ENCODE measurements at places on chromosomes 3 and 15.

DNA sequence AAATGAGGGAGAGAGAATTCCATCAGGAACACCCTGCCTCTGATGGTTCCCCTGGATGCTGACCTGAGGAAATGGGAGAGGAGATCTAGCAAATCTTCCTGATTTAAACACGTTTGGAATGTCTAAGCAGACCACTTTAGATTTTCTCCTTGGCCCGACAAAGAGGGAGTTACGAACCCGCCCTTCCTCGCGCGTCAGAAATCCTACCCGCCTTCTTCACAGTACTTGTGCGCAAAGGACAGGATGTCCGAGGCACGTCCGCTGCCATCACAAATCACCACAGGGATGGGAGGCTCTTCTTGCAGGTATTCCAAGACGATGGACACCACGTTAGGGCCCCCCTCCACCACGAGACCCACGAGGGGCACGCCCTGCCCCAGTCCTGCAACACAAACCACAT lies 38.6 kb downstream of the TRPM1 start:
- DNase-seq, result no peak

DNA sequence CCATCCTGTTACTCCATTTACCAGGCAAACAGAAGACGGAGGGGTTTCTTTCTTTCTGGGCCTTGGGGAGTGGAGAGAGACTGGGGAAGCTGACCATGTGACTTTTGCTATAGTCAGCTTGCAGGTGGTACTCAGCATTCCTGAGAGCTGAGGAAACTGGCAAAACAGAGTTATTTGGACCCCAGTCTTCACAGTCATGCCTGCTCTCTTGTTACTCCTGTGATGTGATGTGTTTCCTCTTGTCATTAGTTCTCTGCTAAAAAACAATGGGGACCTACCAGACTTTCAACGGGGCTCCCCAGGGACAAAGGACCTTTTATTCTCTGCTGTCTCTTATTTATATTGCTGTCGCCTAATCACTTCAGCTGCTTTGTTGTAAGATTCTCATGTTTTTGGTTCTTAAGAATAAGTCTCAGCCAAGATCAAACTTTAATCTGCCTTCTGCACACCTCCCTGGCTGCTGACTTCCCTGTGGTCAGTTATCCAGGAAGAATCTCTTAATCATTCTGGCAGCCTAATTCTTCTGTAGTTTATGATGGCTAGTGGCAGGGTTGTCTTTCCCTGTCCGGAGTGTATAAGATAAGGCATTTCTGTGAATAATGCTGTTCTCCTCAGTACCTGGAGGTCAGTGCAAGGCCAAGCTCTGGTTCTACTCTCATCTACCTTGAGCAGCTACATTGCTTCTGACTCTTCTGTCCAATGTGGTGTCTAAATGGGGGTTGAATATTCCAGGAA lies 8.8 kb downstream of the STARD9 start:
- DNase-seq, result no peak

DNA sequence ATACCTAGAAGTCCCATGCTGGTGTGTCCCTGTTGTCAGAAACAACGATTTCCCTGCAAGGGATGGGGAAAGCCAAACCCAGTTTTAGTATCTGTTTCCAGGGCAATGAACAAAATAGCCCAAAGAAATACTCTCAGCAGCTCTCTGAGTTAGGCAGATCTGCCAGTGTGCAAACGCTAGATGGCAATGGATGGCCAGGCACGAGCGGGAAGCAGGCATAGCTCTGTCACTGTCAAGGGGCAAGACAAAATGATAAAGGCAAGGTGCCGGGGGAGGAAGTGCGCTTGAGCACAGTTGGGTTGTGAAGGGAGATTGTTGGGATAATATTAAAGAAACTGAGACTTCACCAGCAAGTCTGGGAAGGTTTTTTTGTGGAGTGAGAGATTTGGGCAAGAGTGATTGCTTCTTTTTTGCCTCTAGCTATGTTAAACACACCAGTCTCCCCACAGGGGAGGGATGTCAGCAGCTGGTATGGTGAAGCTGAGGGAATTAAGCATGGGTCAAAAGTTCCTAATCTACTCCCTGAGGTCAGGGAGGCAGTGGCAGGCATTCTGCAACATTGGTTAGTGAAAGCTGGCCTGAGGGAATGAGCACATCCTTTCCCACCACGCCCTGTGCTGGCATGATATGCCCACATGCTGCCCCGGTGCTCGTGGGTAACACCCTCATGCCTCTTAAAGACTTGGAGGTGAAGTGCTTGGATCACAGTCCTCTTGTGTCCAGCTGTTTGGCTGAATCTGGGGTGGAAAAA lies 117.5 kb downstream of the PDCD6IP start:
- no peak for DNase-seq

DNA sequence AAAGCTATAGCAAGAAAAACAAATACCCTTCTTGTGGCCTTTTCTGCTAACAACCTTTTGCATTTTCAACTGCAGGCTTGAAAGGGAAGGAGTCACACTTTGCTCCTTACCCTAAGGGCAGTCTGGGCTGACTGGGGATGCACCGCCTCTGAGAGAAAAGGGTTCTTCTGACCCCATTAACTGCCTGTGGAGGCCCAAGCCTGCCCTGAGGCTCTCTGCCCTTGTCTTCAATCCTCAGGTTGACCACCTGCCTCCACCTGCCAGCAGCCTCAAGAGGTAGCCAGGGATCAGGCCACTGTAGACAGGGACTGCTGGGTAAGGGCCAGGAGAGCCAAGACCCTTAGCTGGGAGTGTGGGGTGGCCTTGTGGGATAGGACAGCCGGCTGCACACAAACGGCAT lies 93.8 kb downstream of the SQOR start:
- no peak for DNase-seq

- DNase-seq, result no peak
Observed at GRCh38 chr3:50617911-50618481, 1.0 kb downstream of the MAPKAPK3 start.

DNA sequence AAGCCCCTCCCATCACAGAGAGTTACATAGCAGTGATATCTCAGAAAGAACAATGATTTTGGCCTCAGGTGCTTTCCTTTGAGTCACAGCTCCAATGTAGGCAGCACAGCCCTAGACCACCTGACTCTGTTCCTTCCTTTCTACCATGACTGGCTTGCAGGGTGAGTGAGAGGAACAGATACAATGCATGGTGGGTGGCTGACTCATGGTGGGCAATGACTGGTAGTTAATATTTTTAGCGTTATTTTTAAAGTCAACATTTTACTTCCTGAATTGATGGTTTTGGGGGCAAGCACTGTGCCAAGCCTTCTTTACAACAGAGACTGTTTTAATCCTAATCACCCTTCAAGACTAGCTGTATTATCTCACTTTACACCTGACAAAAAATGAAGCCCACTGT lies 32.8 kb upstream of the ST3GAL6 start:
- no peak for DNase-seq

GRCh38 chr3:153666991-153667740 lies 454.0 kb upstream of the ARHGEF26 start:
- no peak for DNase-seq

GRCh38 chr15:70856884-70857561 lies 3.1 kb upstream of the LARP6 start:
- no peak for DNase-seq

- DNase-seq, result no peak
Observed at GRCh38 chr15:51909584-51909983, 62.0 kb downstream of the LEO1 start.

DNA sequence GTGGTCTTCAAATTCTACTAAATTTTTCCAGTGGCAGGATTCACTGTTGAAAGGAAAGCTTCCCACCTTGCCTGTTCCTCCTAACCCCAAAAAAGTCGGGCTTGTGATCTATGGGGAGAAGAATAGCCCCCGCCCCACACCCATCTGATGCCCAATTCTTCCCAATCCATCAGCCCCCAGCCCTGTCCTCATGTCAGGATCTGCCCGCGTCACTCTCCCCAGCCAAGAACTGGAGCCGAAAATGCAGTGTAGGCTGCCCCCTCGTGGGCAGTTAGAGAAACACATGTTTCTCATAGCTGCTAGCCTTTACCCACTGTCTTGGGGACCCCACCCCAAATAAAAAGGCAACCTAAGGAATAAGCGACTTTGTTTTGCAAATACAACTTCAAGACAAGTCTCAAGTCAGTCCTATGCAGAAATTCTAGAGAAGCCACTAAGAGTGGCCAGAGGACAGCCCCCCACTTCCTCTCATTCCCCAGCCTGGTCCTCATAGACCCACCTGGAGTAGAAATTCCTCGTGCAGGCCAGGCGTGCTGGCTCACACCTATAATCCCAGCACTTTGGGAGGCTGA lies 13.0 kb upstream of the CSK start:
- DNase-seq, result no peak

DNA sequence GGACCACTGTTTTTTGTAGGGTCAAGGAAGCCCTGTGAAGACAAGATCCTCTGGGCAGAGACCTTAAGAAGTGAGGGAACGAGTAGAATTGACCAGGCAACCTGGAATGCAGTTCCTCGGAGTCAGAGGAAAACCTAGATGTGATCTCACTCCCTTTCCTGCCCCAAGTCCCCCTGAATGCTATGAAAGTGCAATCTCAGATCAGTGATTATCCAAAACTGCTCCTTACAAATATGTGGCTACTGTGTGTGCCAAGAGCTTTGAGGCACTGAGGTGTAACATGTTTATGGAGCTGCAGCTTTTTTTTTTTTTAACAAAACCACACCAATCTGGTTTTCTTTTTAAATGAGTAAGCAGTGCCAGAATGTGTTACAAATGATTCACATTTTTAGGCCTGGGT lies 35.8 kb downstream of the THSD4 start:
- DNase-seq, result no peak

- DNase-seq, result no peak
Observed at GRCh38 chr3:114887806-114888205, 259.3 kb downstream of the ZBTB20 start.

DNA sequence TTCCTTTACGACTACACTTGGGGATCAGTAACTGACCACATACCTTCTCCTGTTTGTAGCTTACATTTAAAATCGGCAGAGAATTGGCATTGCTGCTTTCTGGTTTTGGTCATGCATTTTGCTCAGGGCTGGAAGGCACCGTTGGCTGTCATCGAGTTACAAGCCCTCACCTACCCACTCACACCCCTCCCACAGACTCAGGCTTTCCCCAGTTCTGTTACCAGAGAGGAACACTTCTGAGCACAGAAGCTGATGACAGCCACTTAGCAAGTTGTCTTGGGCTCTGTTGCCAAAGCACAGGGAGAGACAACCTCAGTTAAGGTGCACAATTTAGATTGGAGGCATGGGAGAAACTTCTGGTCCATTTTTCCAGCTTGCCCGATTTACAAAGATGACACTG lies 204.8 kb upstream of the TOPAZ1 start:
- DNase-seq, result no peak

DNA sequence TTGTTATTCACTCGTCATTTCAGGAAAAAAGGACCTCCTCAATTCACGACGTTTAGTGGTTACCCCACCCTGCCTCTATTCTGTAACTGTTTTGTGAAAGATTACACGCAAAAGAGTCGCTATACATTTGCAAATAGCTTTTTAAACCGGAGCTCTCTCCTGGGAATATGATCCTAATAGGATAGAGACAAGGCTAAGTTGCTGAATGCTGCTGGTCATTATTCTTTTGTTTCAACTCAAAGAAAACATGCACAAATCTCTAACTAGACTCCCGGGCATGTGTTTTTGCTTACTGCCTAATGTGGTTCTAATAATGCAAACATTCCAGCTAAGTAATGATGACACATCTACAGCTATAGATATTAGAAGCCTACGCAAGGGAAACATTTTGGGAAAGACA lies 214.6 kb upstream of the MDFIC2 start:
- DNase-seq, result no peak

DNA sequence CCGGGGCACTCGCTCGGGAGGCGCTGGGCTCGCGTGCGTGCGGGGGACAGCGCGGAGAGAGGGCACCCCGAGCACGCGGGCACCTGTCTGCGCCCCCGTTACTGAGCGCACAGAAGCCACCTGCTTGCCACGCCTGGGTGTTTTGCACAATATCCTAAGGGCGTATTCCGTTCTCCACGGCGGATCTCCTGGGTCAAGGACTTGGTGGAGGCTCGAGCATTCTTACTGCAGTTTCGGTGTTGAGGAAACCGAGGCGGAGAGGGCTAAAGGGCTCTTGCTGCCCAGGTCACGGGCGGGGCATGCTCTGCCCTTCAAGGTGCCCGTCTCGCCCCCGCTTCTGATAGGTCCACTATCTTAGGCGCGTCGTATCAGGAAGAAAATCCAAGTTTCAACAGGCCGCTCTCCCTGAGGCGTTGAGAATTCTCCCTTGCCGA lies 526 bp downstream of the GPD1L start:
- no peak for DNase-seq

GRCh38 chr3:119091936-119092677 lies 53.9 kb upstream of the TEX55 start:
- no peak for DNase-seq

- DNase-seq, result no peak
Observed at GRCh38 chr3:63896332-63897030, 15.7 kb downstream of the SCAANT1 start.

DNA sequence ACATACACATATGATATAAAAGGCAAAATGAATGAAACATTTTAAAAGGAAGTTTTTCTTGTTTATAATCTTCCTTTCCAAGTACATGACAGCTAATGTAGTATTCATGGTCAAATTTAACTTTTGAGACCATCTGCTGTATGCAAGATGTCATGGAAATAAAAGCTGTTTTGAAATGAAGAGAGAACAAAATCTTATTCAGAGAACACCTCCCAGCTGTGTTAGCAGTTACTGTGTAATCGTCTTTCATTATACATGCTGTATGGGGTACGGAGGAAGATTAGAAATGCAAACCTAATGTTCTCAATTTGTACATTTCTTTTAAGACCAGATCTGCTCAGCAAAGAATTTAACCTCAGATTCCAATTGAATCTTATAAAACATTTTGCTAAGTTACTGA lies 1182.3 kb downstream of the OTOL1 start:
- DNase-seq, result no peak

GRCh38 chr3:123188058-123188457 lies 13.7 kb upstream of the SEC22A start:
- no peak for DNase-seq

DNA sequence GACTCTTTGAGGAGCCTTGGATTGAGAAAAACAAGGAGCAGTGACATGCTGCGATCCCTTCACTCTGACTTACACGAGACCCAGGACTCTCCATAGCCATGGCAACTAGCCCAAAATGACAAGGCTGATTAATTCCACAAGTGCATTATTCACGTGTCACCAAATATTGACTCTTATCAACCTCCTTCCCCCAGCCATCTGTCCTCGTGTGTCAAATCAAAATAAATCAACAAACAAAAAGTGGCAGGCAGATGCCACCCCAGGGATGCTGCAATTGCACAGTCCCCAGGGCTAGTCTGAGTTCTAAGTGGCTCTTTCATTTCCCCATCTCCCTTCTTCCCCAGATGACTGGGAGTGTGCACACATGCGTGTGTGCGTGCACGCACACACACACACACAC lies 104.9 kb downstream of the AQP9 start:
- DNase-seq, result no peak

DNA sequence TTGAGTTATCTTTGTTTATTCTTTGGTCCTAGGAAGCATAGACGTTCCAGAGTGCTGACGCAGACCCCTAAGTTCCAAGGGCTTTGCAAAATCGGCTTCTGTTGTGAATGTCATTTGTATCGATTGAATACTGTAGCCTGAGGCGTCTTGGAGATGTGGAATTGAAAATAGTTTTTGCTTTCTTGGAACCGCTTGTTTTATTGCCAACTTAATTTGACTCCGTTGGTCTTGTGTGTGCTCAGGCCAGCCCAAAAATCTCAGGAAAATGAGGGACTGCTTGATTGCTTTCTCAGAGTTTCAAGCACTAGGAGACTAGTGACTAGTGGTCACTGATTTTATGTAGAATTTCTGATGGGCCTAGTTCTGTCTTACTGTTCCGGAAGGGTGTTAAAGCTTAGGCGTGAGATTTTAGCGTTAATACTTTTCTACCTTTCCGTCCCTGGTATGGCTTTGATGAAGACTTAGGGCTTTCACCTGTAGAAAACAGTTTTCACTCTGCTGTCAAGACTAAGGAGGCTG lies 263 bp upstream of the UTS2B start:
- DNase-seq, result no peak

GRCh38 chr15:72229076-72229946 lies 1.7 kb downstream of the PKM start:
- DNase-seq, result no peak
